Activated T-cell treated with anti-CD3 and anti-CD28 coated beads, Interleukin-2, amount 50 U/mL, for 4 hours (primary cell): ENCODE measurements at places on chromosomes 7 and 10. TPM values are rescaled to one million over a fixed set of nuclear protein-coding genes. Genes with fewer than 3 reads are reported as not detected.

DNA sequence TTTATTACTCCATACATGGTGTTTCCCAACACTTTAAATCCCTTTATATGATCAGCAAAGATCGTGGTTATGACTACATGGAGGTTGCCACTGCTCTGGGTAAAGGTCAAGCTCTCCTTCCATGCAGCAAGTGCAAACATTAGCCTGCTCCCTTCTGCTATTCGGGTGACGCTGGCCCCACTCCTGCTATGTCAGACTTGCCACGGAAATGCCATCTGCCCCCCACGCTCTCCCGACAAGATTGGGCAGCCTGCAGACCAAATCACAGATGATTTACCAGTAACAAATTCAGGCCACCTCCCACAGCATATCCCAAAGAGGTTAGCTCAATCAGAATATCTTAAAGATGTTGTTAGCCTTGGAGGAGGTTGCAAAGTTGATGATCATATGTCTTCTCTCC lies 77.8 kb upstream of the MGMT start:
- no peak for DNase-seq

DNA sequence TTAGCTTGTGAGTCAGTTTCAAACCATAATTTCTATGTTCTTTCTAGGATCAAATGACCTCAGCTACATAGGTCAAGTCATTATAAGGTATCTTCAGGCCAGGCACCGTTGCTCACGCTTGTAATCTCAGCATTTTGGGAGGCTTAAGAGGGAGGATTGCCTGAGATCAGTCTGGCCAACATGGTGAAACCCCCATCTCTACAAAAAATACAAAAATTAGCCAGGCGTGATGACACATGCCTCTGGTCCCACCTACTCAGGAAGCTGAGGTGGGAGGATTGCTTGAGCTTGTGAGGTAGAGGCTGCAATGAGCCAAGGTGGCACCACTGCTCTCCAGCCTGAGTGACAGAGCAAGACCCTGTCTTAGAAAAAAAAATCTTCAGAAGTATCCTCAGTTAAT lies 362.3 kb downstream of the GATA3 start:
- DNase-seq = peak; percentile 6

DNA sequence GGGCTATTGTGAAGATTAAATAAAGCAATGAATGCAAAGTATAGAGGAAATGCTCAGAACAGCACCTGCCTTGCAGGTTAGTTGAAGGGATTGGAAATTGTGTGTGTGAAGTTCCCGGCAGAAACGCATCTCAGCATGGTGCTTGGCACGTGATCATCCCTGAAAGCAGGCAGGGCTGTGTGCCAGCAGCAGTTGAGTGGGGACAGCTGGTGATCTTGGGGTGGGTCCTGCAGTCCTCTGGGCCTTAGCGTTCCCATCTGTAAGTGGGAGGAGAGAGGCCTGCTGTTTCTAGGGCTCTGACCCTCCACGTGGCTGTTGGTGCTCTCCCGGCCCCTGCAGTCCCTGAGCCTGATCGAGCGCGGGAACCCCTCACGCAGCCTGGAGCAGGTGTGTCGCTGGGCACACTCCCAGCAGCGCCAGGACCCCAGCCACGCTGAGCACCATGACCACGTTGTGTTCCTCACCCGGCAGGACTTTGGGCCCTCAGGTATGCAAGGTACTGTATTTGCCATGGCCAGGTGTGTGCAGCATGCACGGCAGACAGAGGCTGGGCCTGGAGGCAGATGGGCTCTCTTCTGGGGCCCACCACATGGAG lies 55.3 kb downstream of the TBATA start:
- no peak for DNase-seq

DNA sequence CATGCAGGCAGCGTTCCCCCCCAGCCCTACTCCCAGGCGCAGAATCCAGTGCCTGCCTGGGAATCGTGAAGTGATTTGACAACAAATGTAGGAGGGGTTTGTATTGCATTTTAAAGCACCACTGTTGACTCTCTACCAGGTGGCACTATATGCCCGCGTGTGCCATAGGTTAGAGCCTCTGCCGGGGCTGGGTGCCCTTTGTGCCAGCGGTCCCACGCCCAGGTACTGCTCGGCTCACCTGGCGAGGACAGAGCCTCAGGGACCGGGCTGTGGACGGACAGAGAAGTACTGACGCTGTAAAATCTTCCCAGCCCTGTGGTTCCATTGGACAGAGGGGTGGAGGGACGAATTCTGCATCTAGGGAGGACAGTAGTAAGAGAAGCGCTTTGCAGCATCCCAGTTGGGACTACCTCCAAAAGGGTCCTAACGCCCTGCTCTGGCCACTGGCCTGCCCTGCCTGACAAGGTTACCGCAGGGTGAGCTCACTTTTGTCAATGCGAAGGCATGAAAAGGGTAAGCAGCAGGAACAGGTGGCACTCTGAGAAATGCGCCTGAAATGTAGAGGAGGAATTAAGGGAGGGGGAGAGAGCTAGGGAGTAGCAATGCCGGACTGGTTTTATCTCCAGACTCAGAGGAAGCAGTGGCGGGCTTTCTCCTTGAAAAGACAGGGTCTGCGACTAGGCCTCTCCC lies 788 bp upstream of the CACNA2D1 start:
- DNase-seq = no peak

DNA sequence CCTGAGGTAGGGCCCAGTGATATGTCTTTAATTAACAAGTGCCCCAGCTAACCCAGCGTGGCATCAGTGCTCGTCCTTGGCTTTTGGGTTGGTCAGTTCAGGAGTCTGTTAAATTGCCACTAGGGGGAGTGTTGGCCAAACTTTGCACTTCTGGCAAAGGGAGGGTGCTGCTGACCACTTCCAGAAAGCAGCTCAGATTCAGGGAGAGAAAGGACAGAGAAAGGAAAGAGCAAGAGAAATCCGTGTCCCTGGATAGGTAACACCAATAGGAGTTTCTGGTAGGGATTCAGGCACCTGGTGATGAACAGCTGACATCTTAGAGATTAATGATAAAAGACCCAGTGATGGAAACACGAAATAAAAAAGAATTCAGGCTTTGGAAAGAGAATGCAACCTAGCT lies 243.1 kb upstream of the AOAH start:
- no peak for DNase-seq

- DNase-seq = no peak
These were observed 30.9 kb upstream of the VCL start for GRCh38 chr10:73967022-73967429.

DNA sequence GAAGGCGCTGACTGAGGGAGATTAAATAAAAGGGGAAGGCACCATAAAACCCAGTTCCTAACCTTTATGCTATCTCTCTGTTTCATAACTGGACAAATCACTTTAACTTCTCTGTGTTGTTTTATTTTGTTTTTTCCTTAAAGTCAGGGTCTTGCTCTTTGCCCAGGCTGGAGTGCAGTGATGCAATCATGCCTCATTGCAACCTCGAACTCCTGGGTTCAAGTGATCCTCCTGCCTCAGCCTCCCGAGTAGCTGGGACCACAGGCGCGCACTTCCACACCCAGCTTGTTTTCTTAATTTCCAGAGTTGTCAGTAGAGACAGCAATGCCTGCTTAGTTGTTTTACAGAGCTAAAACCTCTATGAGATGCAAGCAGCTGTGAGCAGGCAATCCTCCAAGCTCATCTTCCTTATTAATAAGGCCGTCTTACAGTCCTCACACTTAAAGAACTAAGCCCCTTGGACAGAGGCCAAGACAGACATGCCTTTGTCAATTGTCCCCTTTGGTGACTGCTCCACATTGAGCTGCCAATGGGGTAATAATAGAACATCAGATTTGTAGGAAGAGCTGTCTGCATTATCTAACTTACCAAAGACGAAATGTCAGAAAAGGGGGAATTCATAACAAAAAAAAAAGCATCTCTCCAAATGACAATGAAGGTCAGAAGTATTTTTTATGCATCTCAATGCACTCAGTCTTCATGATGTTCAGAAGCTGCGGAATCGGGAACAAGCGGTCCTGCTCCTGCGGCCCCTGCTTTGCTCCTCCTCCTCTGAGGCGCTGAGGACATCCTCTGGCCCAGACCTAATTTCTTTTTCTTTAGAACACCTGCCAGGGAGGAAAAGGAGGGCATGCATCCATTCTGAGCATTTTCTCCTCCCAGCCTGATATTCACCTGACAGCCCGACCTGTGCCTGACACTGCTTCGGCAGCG lies 62.7 kb upstream of the RNF32 start:
- DNase-seq = no peak

- no peak for DNase-seq
These were observed 37.7 kb upstream of the MINDY3 start for GRCh38 chr10:15898046-15898445.

DNA sequence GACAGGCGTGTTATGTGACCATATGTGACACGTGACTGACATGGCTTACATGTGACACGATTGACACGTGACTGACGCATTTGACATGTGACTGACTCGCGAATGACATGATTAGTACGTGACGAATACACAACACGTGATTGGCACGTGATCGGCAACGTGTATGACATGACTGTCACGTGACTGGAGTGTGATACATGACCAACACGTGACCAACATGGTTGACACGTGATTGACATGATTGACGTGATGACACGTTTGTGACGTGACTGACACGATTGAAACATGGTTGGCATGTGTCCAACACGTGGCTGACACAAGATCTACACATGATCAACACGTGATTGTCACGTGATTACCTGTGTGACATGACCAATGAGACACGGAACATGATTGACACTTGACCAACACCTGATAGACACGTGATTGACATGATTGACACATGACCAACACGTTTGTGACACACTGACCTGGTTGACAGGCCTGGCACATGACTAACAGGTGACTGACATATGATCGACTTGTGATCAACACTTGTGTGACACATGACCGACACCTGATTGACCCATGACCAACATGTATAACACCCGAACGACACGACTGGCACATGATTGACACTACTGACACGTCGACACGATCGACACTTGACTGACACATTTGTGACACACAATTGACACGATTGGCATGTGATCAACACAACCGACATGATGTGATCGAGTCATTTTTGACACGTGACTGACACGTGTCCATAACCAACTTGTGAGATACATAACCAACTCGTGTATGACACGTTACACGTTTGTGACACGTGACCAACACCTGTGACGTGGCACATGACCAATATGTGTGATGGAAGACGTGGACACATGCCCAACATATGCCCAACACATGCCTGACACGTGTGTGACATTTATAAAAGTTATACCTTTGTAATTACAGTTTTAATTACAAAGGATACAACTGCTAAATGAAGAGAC lies 21.1 kb downstream of the CRPPA start:
- DNase-seq = no peak

GRCh38 chr7:143283381-143283780 lies 1.4 kb upstream of the TMEM139 start:
- DNase-seq = no peak

DNA sequence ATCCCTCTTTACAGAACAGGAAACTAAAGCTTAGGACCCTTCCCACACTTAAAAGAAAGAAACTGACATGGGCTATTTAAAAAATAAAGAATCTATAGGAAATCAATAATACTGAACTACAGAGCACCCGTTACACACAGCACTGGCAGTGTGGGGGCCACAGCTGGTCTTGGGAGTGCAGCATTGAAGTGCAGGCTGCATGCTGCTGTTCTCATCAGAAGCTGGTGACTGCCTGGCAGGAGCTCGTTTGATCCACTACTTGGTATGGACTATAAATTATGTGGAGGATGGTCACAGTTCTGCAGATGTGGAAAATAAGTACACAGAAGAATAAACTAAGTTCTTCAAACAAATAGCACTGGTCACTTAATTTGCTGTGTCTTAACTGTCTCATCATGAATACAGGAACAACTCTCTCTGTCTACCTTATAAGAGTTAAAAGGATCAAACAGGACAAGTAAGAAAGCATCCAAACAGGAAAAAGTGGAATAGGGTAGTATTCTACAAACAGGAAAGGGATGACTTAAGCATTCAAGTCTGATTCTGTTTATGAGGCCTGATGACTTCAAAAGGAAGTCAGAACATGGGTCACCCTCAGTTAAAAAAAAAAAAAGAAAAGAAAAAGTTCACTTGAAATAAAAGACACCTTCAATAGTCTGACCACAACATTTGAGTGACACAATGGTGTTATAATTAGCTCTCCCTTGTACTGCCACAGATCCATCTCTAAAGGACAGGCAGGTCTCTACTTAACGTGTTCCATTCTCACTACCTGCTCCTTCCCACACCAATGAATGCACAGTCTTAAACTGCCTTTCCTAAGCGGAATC lies 21.0 kb downstream of the DOCK4 start:
- DNase-seq = no peak

GRCh38 chr7:368651-369475 lies 78.9 kb downstream of the FOXL3 start:
- DNase-seq = no peak

DNA sequence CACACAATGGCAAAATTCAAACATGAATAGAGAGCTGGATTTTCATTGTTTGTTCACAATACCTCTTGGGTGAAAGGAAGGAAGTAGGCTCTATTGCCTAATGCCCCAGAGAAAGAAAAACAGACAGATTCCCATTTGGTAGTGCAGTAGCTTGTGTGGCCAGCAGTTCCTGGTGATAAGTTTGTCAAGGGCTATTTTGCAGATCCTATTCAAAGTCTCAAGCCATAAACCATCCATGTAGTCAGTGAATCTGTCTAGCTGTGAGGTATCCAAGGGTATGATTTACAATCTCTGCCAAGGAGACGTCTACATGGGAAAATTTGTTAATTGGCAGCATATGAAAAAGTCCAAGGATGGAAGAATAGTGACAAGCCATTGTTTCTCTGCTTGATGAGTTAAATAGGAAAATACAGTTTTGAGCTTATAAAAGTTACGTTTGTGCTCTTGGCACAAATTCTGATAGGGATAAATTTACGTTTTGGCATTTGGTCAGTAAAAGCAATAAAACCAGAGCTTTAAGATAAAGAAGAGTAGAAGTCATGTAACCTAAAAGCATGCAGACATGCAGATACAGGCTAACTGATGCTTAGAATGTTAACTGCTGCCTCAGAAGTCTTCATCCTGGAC lies 269.1 kb downstream of the GATA3 start:
- no peak for DNase-seq

The FGFR2 gene
- 0.18 TPM for total RNA-seq

The FAM107B gene
- 131 TPM for total RNA-seq

The ECHDC3 gene
- total RNA-seq = 1.1 TPM

The PARG gene
- 29.7 TPM for total RNA-seq
